ENCODE measurements at places on chromosomes 5 and 9.

- DNase-seq, result no peak
These were observed 876 bp downstream of the CAAP1 start for GRCh38 chr9:26891726-26892125.

DNA sequence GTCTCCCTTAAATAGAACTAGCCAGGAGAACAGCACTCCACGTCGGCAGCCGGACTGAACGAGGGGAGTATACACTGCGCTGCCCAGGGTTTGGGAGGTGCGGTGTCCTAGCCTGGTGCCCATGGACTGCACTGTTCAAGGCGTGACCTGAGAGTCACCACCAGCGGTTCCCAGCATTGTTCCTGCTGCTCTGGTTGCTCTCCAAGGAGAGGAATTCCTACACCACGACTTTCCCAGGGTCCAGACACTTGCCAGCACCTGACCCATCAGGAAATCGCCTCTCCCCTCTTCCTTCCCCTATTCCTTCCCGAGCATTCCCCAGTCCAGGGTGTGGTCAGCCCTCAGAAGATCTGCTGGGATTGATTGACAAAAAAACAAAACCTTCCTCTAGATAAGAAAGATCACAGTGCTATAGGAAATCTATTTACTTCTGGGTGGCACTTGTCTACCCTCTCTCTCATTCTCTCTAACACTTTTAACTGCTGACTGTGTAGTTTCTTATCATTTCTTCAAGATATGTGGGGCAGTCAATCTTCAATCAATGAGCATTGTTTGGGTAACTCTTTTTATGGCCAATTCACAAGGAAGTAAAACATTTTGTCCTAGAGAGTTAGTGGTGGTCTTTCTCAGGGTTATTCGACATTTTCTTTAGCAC is 297.8 kb upstream of the ACTBL2 start:
- DNase-seq, result no peak

- no peak for DNase-seq
These were observed 3.3 kb downstream of the RNF183 start for GRCh38 chr9:113299800-113300292.

GRCh38 chr9:115018547-115019435 is 88.4 kb upstream of the TNFSF8 start:
- no peak for DNase-seq

- DNase-seq, result no peak
These were observed 190.1 kb downstream of the NR3C1 start for GRCh38 chr5:143213231-143213850.

DNA sequence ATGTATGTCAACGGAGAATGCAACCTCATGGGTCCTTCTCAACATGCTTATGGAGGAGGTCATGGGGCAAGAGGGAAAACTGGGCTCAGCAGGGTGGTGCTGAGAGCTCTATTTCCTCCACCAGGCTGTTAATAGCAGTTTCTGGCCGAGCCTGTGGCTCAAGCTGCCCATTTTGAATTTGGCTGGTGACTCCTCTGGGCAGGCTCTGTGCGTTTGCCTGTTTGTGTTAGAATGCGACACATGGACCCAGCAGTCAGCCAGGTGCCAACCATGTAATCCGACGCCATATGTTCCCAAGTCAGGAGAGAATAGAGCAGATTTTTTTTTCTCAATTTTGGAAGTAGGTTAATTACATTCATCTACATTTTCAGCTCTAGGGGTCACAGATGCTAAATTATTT is 387.7 kb upstream of the CLINT1 start:
- peak; percentile 48 for DNase-seq

Data from left hindlimb (tissue), 1 donor.